ENCODE measurements at places on chromosomes 12 and 14. TPM values are rescaled to one million over a fixed set of nuclear protein-coding genes. Genes with fewer than 3 reads are reported as not detected.

GRCh38 chr12:82644896-82645295 lies 41.8 kb upstream of the TMTC2 start:
- DNase-seq, result no peak

DNA sequence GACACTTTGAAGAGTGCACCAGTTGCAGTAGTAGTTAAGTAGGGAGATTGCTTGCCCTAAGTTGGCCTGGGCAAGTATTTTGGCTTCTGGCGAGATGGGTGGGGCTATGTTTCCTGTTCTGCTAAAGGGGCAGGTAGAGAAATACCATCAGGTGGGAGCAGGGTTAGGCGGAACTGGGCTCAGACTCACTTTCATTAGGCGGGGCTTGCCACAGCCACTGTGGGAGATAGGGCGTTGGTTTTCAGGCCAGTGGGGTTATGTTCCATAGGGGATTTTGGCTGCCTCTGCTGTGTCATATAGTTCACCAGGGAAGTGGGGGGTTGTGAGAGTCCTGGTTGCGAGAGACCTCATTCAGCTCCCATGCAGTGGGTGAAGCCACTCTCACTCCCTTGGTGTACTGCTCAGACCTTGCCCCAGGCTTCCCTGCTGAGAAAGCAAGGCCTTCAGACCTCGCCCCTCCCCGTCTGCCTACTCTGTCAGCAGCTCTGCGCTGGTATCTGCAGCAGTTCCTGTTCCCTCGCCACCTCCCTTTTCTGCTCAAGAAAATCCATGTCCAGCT lies 43.3 kb downstream of the AEBP2 start:
- DNase-seq, result peak; percentile 47

DNA sequence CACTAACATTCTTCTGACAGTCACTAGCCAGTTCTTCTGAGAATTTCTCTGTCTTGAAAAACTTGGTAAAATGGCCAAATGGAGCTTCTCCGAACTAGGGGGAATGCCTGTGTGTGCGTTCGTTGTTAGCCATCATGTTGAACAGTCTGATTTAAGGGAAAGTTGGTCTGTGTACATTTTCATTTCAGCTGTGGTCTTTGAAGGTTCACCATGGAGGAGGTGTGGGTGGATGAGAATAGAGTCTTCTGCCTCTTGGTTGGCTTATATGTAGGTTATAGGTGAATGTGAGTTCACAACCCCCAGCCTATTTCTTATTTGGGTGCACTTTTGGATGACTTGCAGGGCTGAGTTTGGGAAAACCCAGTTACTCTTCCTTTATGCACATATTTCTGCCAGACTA lies 12.9 kb downstream of the ETV6 start:
- DNase-seq, result no peak

- no peak for DNase-seq
Measured at GRCh38 chr12:19273482-19274330, 144.2 kb downstream of the PLEKHA5 start.

- no peak for DNase-seq
Measured at GRCh38 chr14:60215520-60216420, 33.3 kb upstream of the PPM1A start.

GRCh38 chr12:132066345-132066685 lies 77.8 kb downstream of the DDX51 start:
- no peak for DNase-seq

DNA sequence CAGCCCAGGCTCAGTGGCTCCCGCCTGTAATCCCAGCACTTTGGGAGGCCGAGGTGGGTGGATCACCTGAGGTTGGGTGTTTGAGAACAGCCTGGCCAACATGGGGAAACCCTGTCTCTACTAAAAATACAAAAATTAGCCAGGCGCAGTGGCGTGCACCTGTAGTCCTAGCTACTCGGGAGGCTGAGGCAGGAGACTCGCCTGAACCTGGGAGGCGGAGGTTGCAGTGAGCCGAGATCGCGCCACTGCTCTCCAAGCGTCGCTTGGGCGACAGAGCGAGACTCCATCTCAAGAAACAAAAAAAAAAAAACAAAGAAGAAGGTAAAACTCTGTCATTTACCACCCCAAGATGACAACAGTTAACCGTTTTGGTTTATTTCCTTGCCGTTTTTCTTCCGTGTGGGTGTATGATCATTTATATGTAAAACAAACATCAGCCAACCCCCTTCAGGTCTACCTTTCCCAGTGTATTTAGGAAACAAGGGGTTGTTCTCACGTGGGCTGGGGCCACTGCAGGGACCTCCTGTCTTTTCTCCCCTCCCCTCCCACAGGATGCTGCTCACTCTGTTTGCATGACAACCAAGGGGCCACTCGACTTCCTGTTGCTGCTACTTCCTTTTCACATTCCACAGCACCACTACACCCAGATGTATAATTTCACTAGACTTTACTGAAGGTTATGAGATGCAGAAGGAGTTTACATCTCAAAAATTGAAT lies 13.6 kb downstream of the TTC9 start:
- peak; percentile 61 for DNase-seq

The CFAP251 gene
- total RNA-seq, result 1.4 TPM

GRCh38 chr14:70724110-70724509 lies 82.4 kb downstream of the TTC9 start:
- DNase-seq, result no peak

- DNase-seq, result peak; percentile 63
Measured at GRCh38 chr12:56629459-56630179, 507 bp downstream of the BAZ2A start.

GRCh38 chr12:103128862-103129501 lies 171.5 kb downstream of the ASCL1 start:
- DNase-seq, result no peak

The CLEC12A gene
- total RNA-seq, result 5.2 TPM

DNA sequence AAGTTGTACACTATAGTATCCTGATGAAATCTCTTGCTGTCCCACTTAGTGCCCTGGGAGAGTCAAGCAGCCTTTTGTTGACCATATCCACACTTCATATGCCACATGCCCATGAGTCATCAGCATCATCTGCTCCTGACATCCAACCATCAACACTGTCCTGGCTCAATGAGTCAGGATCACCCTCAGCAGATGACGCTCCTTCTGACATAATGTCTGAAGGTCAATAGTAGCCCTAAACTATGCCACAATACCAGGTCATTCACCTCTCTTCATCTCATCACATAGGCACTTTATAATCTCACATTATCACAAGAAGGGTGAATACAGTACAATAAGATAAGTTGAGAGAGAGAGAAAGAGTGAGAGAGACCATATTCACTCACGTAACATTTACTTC lies 369.0 kb upstream of the FAR2 start:
- no peak for DNase-seq

DNA sequence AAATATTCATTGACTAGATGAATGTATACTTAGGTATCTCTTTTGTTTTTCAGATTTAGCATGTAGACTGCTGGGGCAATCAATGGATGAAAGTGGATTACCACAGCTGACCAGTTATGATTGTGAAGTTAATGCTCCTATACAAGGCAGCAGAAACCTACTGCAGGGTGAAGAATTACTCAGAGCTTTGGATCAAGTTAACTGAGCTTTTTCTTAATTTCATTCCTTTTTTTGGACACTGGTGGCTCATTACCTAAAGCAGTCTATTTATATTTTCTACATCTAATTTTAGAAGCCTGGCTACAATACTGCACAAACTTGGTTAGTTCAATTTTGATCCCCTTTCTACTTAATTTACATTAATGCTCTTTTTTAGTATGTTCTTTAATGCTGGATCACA lies 15.3 kb upstream of the SNAPC1 start:
- DNase-seq, result no peak

GRCh38 chr12:49577589-49578315 lies 9.8 kb upstream of the MCRS1 start:
- no peak for DNase-seq

DNA sequence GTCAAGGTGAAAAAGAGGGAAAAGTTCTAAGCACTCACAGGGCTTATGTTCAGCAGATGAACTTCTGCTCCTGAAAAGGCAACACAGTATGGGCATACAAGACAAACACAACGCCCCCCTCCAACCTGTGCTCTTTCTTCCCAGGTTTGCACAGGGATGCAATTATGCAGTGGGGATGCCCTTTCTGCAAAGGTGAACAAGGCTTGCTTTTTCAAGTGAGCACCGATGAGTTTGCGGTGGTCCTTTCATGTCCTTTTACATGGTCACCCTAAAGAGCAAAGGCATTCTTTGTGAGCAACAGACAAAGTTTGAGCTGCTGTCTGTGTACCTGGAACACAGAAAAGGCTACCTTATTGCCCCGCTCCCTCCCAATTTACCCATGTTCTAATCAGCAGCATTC lies 6.7 kb downstream of the KITLG start:
- no peak for DNase-seq
